Stimulated activated CD8-positive, alpha-beta memory T cell treated with anti-CD3 and anti-CD28 coated beads, Interleukin-15, amount 100 ng/mL, for 1 hour (primary cell): ENCODE measurements at places on chromosomes 1 and 21.
A peak's percentile ranks its signal among the peaks of the same experiment; 100 is the strongest.

DNA sequence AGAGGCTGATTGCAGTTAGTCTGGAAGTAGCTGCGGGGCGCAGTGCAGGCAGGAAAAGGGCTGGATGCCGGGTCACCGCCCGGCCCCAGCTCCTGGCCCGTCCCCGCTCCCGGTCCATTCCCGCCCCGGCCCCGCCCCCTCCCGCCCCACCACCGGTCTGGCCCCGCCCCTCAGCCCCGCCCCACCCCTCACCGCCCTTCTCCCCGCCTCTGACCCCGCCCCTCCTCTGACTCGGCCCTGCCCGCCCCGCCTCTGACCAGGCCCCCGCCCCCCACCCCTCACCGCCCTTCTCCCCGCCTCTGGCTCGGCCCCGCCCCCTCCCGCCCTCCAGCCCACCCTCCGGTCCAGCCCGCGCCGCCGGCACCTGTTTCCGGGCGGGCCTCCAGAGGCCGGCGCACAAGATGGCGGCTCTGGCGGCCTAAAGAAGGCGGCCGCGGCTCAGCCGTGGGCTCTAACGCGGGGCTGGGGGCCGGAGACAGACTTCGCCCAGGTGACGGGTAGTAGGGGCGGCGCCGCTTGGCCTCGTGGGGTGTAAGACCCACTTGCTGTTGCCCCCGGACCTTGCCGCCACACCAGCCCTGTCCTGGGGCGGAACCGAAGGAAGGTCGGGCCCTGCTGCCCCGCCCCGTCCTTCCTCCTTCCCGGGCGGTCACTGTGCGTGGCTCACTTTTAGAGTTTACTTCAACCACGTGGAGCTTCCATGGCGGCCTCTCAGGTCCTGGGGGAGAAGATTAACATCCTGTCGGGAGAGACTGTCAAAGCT is at the start of gene UBIAD1:
Gene UBIAD1, plus strand, starts transcription at position 367 of the 763 bp plus-strand sequence. Its CDS starts 334 bp downstream, at position 701.
- DNase-seq = peak; percentile 69

- DNase-seq = no peak
Measured at GRCh38 chr21:17585875-17586450, 26.7 kb downstream of the BTG3 start.

DNA sequence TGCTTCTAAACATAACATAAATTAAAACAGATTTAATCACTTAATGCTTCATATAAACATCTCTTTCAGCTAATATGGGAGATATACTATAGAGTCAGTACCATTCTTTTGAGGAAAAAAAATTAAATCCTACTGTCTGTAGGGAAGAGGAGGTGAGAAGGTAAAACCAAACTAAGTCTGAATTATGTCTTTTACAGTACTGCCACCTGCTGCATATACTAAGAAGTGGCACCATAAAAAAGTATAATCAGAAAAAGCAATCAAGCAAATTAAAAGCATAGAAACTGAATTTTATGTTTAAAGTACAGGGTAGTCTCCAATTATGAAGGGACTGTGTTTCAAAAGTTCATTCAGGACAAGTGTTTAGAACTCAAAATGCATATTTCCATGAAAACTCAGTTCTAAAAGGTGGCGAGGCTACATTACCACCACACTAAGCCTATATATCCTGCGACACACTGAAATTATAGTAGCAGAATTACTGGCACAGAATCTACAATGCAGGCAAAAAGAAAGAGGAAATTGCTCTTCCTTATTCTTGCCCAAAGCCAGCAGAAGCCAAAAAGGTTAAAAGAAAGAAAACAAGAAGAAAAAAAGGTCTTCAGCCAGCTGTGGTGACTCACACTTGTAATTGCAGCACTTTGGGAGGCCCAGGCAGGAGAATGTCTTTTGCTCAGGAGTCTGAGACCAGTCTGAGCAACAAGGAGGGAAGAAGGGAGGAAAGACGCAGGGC is 9.0 kb downstream of the NSL1 start:
- no peak for DNase-seq

DNA sequence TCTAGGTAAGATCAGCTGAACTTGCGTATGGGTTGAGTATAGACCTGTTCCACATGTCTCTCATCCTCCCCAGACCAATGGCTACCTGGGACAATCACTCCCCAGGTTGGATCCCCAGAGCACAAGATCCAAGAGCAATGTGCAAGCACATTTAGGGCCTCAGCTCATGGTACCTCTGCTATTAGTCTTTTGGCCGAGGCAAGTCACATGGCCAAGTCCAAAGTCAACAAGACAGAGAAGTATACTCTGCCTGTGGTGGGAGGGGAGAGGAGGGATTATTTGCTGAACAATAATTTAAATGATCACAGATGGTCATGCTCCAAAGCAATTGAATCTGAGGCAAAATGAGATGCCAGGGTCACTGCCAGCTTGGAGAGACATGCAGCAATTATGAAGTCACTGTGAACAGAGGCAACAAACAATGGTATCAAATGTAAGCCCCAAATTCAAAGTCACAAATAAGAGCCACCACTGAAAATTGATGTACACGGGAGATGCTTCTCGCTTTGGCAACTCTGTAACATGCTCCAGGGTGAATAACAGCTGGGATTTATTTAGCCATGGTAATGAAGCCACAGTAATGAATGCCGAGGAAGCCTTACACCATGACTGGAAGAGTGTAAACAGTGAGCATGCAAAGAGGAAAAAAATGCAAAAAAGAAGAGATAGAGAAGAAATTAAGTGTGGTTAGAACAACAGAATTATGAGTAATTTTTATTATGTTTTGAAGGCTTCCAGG is 149.1 kb downstream of the ZNF281 start:
- DNase-seq = no peak

DNA sequence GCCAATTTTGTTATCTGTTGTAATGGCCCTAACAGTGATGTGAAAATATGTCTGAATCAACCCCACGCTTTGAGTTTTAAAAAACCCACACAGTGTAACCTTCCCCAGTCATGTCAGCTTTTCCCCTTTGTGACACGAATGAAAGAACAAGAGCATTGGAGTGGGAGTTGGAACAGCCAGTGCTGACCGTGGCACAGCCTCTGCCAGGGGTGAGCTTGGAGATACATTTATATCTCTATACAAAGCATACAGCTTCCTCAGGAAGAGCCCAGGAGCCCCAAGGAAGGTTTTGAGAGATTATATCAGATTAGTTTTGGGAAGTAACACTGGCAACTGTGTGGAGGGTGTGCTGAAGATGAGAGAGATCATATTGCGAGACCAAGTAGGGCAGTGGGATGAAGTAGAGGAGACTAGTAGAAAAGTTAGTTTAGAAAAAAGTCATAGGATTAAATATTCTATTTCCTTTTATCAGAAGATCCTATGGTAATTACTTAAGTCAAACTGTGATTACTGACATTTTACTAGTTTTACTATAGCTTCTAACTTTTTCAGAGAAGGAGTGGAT is 15.9 kb downstream of the LRRC8B start:
- no peak for DNase-seq

DNA sequence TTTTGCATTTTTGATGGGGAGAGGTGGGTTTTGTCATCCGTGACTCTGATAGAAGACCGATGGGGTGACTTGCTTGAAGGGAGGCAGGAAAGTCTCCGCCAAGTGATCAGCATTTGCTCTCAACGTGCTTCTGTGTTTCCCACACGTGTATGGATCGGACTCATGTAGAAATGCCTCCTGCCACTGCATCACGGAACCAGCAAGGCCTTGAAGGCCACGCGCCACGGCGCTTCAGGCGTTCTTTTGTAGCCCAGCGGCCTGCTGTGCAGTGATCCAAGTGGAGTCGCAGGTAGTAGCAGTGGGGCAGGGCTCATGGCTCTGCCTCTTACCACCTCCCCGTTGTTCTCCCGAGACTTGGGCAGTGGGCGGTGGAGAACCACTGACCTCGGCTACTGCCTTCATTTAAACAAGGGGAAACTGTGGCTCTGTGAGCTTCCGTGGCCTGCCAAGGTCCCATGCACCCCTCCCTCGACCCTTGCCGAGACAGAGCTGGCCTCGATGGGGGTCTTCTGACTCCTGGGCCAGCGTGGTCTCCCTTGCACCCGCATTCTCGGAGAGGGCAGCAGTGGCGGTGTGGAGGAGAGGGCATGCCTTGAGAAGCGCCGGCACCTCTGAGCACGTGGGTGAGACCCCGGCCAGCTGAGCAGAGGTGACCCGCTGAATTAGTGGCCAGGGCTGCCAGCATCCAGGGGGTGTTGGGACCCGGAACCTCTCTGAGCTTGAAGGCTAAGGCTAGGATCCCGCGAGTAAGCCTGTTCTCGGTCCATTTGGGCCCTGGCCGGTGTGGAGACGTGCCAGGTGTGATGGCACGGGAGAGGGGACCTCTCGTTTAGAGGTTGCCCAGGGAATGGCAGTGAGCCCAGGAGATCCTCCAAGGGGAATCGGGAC is 46.1 kb upstream of the ABCG1 start:
- no peak for DNase-seq

DNA sequence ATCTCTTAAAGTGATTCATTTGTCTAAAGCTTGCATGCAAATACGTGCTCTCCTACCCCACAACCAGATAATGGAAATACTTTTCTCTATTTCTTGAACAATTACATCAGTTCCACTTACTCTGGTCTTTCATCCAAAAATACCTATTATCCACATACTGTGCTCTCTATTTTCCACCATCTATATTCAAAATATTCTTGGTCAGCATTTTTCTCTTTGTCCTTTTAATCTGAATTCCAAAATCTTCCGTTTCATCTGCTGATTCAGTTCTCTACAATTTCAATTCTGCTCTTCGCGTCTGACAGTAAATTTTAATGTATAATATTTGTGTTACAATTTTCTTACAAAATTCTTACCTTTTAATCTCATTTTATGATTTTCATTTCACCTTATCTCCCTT is 110.3 kb downstream of the ZNF648 start:
- DNase-seq = no peak

GRCh38 chr1:107467286-107467685 is 326.4 kb downstream of the NTNG1 start:
- no peak for DNase-seq

DNA sequence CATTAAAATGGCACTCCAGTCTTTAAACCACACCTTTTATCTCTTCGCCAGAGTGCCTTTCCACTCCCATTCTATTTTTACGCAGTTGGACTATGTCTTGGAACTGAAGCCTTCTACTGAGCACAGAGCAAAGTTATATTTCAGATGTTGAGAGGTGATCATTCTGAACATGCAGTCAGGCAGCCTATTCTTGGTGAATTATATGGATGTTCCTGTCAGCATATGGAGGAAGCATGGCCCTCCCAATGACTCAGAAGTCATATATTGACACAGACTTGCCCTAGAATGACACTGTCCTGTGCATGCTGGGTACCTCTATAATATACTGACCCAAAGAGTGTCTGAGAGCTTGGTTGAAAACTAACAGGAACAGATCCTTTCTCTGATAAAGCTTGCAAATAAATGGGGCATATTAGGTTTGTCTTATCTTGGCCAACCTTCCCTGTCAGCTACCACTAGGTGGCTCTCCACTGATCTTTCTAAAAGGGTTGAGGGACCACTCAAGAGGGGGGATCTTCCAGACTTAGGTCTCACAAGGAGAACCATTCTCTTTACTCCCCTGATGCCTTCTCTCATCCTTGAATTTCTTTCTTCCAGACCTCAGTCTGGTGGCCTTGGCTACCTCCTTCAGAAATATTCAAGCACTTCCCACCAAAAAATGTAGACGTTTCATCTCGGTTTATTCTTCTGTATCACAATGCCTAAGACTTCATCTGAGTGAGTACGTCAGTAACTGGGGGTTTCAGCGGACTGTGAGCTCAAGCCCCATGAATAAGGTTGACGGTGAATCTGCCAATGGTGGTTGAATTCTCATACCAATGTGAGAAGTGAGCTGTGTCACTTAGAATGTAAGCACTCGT is 11.8 kb upstream of the ALG14 start:
- DNase-seq = no peak

DNA sequence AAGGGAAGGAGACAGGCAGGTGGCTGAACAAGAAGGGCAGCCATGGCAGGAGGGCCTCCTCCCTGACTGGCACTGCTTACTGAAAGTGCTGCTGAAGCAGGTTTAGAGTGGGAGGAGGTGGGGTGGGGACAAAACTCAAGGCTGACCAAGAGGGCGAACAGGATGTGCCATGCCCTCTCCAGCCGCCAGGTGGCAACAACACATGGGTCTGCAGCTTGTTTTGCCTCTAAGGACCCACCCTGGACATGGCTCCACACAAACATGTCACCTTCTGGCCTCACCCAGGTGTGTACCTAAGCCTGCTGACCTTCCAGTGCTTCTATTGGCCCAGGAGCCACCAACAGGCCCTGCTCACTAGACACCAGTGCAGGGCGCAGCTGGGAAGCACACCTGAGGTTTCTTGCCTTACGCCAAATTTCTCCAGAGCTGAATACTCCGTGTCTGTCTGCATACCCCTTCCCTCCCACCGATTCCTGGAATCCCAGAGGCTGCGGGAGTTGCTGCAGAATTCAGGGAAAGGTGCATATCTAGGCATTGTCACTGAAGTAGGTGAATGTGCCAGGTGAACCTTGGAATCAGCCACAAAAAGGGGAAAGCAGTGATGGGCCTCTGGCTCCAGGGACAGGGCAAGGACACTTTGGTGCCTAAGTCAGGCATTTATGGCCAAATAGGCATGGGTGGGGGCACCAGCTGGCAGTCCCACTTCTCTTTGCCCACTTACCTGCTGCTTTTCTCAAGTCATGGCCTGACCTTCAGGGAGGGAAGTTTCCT is 5.3 kb downstream of the PSRC1 start:
- DNase-seq = peak; percentile 27

GRCh38 chr1:152118915-152119314 is 3.7 kb upstream of the TCHH start:
- no peak for DNase-seq

DNA sequence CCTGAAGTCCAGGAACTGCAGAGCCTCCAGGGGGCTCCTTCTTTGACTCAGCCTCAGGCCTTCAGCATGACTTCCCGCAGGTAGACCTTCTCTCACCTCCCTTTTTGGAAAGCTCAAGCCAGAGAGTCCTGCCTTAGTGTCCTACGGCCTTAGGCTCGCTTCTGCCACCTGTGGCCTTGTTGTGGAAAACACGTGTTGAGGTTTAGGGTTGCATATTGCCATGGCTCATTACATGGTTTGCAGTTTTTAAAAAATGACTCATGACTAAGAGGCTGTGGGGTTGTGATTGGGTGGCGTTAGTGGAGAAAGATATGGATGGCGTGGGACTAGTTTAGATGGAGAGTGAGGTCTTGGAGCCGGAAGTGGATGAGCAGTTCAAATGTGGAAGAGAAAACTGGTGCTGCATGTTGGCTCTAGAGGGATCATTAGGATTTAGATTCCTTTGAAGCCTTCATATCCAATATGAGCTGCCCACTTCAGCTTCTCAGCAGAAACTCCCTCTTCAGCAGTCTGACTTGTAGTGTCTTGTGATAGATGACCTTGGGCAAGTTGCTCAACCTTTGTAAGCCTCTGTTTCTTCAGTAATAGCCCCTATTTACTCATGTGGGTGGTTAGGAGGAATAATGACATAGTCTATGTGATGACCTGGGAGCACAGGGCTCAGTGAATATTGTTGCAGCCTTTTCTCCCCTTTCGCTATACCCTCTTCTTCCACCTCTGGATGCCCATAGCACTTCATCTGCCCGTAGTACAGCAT is 6.5 kb upstream of the FGGY start:
- no peak for DNase-seq

DNA sequence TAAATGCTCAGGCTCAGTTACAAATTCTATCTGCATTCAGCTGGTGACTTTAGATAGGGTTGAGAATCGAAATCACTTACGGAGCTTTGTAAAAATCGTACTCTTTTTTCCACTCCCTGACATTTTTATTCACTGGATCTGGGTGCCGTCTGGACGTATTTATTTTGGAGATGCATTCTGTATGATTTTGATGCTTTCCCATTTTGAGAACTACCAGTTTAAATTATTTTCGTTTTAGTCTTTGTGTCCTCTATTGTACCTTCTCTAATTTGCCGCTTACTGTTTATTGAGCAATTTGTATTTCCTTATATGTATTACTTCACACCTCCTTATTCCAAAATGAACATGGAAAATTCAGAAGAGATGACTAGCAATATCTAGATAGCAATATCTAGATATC is 96.2 kb downstream of the FASLG start:
- DNase-seq = no peak

- DNase-seq = no peak
Measured at GRCh38 chr1:159088050-159088449, 11.5 kb upstream of the AIM2 start.
